ENCODE measurements at places on chromosomes 12 and 14.
A peak's percentile ranks its signal among the peaks of the same experiment; 100 is the strongest.

GRCh38 chr14:83988275-83988674, 1541.7 kb upstream of the FLRT2 start:
- no peak for DNase-seq

GRCh38 chr14:99224116-99224910, 47.7 kb downstream of the BCL11B start:
- no peak for DNase-seq

GRCh38 chr12:7061138-7061537, 620 bp downstream of the C1S start:
- no peak for DNase-seq

DNA sequence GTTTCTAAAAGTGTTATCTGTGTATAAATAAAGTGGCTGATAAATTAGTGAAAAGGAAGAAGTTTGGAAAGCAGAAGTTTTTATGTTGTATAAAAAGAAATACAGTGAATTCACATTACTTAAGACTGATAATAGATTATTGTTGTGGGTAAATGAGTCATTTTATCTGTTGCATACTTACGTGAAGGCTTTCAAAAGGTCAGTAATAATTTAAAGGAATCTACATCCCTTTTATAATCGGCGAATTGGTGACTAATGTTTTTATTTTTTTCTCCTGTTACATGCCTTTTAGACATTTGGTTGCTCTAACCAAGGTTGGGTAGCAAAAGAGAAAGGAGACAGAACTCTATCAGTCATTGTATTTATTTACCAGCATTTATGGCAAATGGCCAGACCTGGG, 155.9 kb downstream of the SLC41A2 start:
- no peak for DNase-seq

DNA sequence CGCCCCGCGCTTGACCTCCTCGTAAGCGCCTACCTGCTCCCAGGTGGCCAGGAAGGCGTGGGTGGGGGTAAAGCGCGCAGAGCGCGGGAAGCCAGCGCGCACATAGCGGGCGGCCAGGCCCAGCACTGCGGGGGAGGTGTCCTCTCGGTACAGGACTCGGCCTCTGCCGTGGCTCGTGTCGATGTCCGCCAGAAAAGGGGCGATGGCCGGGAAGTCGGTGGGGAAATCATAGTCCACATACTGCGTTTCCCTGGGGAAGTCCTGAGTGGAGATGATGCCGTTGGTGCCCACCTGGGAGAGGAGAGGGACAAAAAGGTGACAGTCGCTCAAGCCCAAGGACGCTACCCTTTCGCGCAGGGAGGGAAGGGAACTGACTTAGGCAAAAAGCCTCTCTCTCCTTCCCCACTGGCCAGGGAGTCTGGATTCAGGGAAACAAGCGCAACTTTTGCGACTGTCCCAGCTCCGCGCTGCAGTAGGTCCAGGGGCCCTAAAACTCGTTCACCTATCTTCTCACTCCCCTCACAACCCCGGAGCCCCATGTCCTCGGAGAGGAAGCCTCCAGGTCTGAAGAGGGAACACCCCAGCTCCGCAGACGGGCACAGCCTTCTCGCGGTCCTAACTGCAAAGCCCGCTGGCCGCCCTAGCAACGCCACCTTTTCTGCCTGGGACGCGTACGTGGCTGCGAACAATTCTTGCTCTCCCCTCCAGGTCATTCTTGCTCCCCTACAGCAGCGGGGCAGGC, 815 bp downstream of the NID2 start:
- DNase-seq, result peak; percentile 74

DNA sequence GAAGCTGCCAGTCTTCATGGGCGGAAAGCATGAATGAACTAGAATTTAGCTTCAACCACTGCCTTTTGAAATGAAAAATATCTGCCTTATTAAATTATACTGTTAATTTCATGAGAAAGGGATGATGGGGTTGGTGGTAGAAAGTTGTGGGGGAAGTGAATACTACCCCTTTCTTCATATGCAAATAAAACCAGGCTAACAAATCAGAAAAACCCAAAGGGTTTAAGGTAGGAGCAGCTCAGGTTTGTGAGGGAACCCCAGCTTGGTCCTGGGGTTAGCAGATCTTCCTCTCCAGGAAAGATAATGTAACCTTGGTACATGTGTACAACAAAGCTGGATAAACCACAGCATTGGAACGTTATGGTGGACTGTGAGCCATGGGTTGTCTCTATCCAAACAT, 84.0 kb downstream of the PPP2R5C start:
- DNase-seq, result no peak

DNA sequence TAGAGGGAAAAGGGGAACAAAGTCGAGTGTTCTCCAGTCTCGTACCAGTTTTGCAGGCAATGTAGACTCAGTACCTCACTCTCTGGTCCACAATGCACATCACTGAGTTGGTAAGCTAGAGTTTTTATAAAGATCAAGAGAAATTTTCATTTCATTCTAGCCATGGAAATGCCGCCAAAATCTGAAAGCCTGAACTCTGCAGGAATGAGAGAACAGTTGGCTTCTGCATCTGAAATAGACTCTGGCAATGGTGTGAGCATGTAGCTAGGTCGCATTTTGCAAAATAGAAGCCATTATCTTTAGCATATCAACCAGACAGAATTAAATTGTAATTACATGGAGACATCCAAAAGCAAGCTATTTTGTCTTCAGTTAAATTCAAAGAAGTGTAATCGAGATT, 381.0 kb downstream of the NOVA1 start:
- DNase-seq, result no peak

DNA sequence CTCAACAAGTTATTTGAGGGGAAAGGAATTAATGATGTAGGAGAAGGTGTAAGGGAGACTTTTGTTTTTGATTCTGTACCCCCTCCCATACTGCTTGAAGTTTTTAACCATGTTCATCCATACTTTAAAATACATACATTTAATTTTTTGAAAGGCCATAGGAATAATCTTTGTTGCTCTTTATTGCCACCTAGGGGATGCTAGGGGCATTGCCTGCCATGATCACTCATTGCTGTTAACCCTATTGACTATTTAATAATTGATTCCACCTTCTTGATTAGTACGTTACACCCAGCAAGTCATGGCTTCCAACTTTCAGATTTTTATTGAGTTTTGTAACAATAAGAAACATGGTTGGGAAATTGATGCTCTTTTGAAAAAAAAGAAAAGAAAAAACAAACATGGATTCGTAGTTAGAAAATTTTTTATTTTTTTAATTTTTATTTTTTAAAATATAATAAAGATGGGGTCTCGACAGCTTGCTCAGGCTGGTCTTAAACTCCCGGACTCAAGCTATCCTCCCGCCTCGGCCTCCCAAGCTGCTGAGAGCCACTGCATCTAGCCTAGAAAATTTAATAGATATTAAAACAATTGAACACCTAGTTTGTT, 8.5 kb upstream of the PRKAB1 start:
- DNase-seq, result no peak

- DNase-seq, result no peak
These were observed 20.8 kb upstream of the PYROXD1 start for GRCh38 chr12:21416511-21417121.

DNA sequence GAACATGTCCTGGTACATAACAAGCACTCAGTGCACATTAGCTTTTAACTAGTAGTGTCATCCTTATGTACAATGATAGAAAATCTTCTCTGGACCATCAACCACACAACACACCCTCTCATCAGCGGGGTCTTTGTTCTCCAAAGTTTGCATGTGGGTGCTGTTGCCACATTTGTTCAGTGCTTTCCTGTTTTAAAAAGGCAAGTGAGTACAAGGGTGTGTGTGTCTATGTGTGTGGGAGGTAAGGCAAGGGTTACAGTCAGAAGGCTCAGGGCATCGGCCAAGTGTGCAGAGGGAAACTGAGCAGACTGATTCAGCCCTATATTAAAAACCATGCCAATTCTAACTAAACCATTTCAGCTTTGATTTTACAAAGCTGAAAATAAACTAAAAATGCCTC, 17.9 kb downstream of the KRT76 start:
- DNase-seq, result peak; percentile 6

DNA sequence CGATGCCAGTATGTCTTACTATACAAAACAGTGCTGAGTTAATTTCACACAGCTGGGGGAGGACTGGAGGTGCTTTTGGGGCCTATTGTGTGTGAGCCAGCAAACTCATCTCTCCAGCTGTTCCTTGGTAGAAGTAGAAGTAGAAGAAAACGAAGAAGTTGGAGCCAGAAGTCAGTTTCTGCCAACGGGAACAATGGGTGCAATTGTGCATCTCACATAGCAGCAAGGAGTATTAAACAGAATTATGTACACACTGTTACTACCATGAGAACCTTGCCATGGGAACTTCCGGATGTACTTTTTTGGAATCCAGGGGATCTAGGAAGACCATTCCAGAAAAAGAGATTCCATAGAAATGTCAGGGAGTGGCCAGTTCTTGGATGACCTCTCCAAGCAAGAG, 88.6 kb downstream of the VCPKMT start:
- DNase-seq, result no peak

- DNase-seq, result no peak
These were observed 51.1 kb downstream of the SLC38A1 start for GRCh38 chr12:46217541-46218321.

DNA sequence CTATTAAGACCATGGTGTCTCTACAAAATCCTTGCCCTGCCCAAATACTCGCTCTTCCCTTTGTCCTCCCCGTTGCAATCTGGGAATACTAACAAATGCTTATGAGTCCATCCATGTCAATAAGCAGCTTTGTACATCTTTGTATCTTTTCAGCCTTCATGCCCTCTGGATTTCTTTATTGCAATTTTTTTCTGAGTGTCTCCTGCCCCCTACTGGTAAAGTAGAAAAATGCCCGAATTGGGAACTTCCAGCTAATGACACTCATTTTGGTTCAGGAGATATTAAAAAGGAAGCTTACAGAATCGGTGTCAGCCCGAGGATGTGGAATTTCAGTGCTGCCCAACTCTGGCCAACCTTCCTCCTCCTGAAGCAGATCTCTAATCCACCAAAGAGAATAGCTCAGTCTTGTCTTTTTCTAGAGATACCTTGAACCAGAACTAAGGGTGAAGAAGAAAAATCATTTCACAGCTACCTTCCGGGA, 46.0 kb downstream of the SH2B3 start:
- no peak for DNase-seq

DNA sequence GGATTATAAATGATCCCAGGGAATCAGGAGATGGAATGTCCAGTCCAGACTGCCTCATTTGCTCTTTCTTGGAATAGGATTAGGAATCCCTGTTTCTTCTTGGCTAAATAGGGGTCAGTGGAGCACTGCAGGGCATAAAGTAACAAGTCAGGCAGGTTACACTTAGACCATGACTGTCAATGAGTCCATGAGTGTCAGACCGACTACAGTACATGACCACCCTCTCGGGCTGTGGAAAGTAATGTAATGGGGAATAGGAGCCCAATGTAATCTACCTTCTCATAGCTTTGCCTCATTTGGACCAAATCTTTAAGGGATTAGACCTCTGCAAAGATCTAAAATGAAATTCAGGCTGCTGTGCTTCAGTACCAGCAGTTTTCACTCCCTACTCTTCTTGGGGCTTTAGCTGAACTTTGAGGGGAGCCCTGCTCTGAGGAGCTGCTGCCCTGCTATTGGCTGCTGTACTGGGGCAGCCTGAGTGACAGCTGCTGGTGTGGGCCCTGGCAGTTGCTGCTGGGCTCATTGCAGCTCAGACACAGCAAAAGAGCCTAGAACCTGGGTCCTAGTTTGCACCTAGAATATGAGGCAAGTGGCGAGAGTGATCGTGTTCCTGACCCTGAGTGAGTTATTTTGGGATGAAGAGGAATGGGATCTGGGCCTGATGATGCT, 62.2 kb upstream of the OR4E1 start:
- DNase-seq, result no peak

DNA sequence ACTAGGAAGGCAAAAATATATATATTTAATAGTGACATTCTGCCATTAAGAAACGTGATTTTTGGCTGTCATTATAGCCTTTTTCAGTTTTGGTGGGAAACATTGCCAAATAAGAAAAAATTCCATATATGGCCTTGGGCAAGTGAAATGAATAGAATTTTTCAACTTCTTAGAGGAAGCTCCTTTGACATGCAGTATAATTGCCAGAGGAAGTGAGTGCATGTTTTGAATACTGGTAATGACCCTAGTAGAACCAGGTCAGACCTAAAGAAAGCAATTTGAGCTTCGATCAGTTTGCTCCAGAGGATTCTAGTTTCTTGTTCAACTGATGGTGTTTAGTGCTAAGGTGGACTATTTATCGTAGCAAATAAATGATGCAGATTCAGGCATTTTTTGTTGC, 26.2 kb upstream of the TRIM9 start:
- no peak for DNase-seq

- DNase-seq, result no peak
These were observed 82.3 kb downstream of the RGS6 start for GRCh38 chr14:72014486-72014885.

DNA sequence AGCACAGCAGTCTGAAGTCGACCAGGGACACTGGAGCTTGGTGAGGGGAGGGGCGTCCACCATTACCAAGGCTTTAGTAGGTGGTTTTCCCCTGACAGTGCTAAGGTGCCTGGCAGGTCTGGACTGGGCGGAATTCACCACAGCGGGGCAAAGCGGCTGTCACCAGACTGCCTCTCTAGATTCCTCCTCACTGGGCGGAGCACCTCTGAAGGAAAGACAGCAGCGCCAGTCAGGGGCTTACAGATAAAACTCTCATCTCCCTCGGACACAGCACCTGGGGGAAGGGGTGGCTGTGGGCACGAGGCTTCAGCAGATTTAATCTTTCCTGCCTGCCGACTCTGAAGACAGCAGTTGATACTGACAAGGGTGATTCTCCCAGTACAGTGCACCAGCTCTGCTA, 39.1 kb downstream of the DDHD1 start:
- DNase-seq, result no peak

DNA sequence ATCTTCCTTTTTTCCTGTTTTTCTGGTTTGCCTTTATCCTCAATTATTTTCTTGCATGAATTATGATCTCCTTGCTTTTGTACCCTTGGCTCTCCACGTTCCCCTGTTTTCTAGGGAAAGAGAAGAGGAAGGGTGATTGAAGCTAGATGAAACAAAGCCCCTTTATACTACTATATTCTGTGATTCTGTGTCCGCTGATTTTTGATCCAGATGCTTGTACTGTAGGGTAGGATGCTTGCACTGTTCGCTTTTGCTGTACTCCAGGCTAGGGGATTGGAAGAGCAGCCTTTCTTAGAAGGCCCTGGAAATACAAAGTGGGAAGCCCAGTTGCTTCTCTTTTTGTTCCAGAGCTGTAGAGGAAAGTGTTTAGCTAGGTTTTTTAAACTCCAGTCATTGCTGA, 35.1 kb upstream of the KLHDC2 start:
- no peak for DNase-seq

DNA sequence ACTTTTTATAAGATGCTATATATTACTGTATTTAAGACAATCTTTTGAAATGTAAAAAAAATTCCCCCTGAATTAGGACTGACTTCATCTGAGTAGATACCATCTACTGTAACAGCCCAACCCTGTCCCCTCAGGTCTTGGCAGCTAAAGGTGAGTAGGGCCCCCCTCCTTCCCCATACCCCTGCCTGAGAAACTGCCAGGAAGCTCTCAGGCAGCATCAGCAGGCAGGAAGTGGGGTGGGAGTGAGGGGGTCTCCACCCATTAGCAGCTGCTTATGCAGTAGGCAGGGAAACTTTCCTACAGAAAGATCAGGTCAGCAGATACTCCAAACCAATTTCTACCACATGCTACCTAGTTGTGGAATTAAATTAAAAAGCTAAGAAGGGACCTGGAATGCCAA, 62.5 kb downstream of the PAX9 start:
- no peak for DNase-seq

- DNase-seq, result no peak
These were observed 14.2 kb downstream of the BLTP3B start for GRCh38 chr12:100128512-100128908.
